ENCODE measurements at places on chromosomes 13 and 19.

DNA sequence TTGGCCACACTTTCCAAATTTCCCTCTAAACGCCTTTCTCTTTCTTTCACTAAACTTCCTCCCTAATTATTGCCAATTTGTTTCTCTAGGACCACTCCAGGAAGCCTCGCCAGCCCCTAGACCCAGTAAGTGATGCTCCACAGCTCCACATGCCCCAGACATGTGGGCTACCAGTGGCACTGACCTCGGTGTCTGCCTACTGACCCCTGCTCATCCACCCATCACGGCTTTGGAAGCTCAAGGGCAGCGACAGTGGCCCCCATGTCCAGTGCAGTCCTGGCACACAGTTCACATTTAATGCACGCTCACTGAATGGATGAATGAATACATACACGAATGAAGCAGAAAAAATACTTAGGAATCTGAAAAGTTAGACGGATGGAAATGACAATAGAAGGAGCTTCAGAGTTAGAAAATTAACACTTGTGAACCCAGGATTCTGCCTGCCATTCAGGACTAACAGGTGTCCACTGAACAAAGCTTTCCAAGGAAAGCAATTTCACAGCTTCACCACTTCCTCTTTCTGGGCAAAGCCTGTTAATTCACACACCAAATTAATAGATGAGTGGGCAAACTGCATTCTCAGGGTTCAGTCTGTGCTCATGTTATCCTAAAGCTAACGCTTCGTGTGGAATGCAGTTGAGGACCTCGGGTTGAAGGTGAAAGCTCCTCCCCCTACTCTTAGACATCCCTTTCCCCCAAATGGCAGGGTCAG is 50.9 kb downstream of the CCDC70 start:
- no peak for DNase-seq

DNA sequence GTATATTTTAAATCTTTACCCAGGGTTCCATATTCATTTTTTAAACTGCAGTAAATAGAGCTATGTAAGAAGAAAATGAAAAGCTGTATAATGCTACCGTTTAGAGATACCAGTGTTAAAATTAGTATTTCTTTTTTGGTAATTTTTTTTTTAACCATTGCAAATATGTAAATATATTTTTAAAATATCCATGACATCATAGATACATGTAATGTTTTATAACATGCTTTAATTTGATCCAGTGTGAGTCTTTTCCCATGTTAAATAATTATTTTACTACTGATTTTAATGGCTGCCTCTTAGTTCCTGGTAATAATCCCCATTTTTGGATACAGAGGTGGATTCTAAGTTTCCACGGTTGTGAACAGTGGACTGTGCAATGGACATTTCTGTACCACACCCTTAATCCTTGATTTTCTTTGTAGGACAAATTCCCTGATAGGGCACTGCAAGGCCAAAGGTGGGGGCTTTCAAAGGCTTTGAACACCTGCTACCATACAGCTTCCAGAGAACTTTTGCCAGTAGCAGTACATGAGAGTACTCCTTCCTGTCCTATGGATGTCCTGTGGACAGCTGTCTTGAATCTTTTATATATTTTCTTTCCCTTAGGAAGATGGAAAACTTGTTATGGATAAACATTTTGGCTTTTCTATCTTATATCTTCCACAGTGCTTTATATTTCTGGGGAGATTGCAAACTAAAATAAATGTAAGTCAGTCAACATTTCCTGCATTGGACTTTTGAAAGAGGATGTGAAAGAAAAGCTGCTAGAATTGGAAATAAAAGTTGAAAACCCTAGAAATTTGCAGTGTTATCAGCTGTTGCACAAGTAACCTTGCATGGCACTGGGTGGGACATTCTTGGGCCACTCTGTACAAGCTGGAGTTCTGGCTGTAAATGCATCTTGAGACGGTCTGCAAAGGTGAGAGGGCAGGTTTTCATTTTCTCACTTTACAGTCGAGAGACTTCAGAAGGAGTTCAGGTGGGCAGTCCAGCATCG is 46.8 kb downstream of the ARHGEF7 start:
- DNase-seq, result no peak

DNA sequence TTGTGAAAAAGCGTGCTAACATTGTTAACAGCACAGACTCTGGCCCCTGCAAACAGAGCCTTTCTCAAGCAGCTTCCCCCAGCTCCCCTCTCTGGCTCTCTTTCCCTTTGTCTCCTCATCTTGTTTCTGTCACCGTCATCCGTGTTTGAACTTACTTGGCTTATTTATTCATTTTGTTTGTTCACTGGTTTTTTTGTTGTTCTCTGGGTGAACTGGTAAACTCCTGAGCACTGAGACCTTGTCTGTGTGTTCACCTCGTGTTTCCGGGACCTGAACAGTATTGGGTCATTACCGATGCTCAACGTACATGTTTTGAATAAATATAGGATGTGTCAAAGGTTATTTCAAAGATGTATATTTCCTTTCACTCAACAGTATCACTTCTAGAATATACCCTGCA is 92.4 kb upstream of the USP29 start:
- no peak for DNase-seq

GRCh38 chr13:27405546-27406134 is 18.8 kb upstream of the GTF3A start:
- no peak for DNase-seq

DNA sequence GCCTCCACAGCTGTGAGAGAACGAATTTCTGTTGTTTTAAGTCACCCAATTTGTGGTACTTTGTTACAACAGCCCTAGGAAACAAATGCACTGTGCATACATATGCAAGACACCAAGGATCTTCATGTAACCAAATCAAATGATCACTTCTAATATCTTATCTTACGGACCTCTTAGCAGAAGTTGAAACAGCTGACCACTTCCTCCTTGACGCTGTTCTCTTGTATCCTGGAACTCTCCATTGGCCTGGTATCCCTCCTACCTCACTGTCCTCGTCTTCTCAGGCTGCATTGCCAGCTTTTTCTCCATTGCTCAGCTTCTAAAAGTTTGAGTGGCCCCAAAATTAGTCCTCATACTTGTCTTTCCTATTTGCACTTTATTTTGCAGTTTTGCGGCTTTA is 200.4 kb downstream of the DLEU7 start:
- no peak for DNase-seq

GRCh38 chr13:22077205-22077683 is 406.4 kb downstream of the FGF9 start:
- DNase-seq, result no peak

- no peak for DNase-seq
These were observed 188.5 kb downstream of the LACC1 start for GRCh38 chr13:44068169-44068568.

- no peak for DNase-seq
These were observed 75.5 kb downstream of the ALOX5AP start for GRCh38 chr13:30810801-30811200.

Measured in T-helper 9 cell (primary cell).